ENCODE measurements at places on chromosomes 1 and 21.

- DNase-seq: no peak
Measured at GRCh38 chr1:65235867-65236805, 73.2 kb upstream of the DNAJC6 start.

- DNase-seq: peak; percentile 7
Measured at GRCh38 chr1:218521414-218522169, 176.5 kb downstream of the TGFB2 start.

- DNase-seq: peak; percentile 24
Measured at GRCh38 chr21:39313042-39313570, 326 bp downstream of the BRWD1 start.

- DNase-seq: no peak
Measured at GRCh38 chr1:170864238-170864637, 71.1 kb upstream of the MROH9 start.

DNA sequence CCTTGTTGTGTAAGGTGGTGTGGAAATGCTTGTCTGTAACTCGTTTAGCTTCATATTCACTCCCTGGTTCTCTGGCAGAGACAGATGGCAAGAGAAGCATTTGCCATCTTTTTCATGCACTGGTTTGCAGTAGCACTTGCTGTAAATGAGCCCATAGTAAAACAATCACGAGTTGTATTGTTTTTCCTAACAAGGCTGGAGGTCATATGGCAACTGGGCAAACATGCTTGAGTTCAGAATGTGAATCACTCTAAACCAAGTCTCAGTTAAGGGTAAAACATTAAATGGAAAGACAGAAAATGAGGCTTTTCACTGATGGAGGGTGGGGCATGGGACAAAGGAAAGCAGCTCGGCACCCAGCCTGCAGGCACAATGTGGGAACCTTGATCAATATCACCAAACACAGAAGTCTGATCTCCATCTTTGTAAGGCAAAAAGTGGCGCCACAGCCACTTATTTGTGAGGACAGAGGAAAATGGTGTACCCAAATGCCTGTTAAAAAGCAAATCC is 26.5 kb upstream of the LPAR3 start:
- no peak for DNase-seq

- DNase-seq: no peak
Measured at GRCh38 chr1:75768016-75768415, 18.0 kb upstream of the RABGGTB start.

- no peak for DNase-seq
Measured at GRCh38 chr1:208103597-208104513, 140.3 kb downstream of the PLXNA2 start.

DNA sequence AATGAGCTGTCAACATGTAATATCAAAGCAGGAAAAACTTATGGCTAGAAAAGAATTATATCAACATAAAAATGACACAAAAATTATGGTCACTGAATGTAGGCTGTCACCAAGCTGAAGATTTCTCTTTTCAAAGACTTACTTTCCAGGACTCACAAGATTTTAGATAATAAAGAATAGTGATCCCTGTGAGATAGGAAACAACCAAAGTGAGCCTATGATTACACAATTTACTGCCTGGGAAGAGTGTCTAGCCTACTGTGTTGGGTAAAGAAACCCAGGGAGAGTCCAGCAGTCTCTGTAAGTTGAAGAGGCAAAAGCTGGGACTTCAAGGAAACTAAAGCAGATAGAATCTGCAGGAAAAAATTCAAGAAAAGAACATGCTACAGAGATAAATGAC is 20.2 kb upstream of the RGS1 start:
- DNase-seq: no peak

GRCh38 chr1:167496797-167497619 is 21.3 kb downstream of the CD247 start:
- DNase-seq: no peak

- no peak for DNase-seq
Measured at GRCh38 chr1:41153750-41154274, 88.3 kb downstream of the SCMH1 start.

- DNase-seq: no peak
Measured at GRCh38 chr1:221736714-221737113, 5.2 kb downstream of the DUSP10 start.

- DNase-seq: no peak
Measured at GRCh38 chr1:204177133-204177532, 11.0 kb upstream of the REN start.

- DNase-seq: no peak
Measured at GRCh38 chr1:208158640-208159554, 85.3 kb downstream of the PLXNA2 start.

GRCh38 chr1:162214202-162214601 is 144.7 kb downstream of the NOS1AP start:
- no peak for DNase-seq

Measured in activated T-cell treated with anti-CD3 and anti-CD28 coated beads for 48 hours (primary cell).